ENCODE measurements at places on chromosomes 7 and 10.

- no peak overlapping the region for H3K4me3 ChIP-seq
Measured at GRCh38 chr10:35421553-35422178, 85.4 kb downstream of the CCNY start.

DNA sequence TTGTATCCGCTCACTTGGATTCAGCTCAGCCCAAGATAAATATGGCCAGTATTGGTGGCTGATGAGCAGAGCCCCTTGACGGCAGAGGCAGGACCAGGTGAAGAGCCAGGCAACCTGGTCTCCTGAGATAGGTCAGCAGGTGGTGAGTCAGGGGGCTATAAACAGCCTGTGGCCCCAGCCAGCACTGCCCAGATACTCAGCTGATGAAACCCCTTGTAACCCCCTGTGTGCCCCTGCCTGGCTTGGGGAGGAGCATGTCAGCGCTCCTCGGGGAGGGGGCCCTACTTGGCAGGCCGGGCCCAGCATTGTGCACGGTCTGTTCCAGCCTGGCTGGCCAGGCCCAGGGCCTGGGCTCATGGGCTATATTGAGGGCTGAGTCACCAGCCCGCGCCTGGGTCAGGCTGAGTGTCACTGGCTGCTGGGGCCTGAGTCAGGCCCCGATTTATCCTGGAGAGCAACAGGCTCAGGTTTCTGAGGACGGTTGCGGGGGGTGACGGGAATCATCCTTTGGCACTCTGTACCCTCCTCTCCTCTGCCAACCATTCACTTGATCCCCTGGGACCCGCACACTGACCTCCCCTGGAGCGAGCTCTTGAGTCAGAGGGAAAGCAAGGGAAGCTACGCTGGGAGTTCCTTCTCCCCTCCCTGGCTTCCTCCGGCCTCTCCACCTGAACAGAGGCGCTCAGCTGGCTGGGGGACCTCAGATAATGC is 2.8 kb upstream of the FLNC start:
- no peaks in the 10 kb centered on the region for H3K36me3 ChIP-seq
- H3K27ac ChIP-seq, result no peak overlapping the region
- DNase-seq, result no peak
- H3K27me3 ChIP-seq, result peaks cover 34% of the 10 kb centered on the region
- no peak overlapping the region for H3K4me3 ChIP-seq

DNA sequence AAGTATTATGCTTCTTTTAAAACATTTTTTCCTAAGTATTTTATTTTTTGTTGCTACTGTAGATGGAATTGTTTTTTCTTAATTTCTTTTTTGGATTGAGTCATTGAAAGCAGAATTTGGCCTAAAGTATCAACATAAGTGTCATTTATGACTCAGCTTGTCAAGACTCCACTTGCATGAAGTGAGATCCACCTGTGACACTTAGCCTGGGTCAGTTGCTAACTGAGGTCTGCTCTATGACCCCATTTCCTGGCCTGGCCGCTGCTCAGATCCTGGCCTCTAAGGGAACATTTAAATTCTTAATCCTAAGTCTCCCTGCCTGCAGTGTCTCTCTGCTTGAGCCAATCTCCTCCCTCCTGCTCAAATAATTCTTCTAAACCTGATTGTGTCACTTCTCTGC is 35.5 kb downstream of the TMEM270 start:
- no peak for DNase-seq
- no peak overlapping the region for H3K4me3 ChIP-seq
- peaks cover 4% of the 10 kb centered on the region for H3K27me3 ChIP-seq
- H3K27ac ChIP-seq, result no peak overlapping the region

DNA sequence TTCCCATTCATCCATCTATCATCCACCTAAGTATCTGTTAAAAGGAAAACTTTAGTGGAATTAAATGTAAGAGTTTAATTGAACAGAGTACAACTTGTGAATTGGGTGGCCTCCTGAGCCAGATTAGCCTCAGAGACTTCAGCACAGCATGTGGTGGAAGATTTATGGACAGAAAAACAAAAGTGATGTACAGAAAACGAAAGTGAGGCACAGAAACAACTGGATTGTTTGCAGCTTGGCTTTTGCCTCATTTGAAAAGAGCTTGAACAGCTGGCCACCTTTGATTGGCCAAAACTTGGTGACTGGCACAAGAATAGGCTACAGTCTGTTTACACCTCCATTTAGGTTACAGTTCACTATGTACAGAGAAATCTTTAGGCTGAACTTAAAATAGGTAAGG is 1463.4 kb upstream of the CELF2 start:
- no peak overlapping the region for H3K4me3 ChIP-seq
- no peak overlapping the region for H3K27ac ChIP-seq
- H3K4me1 ChIP-seq, result no peaks in the 10 kb centered on the region
